Activated CD4-positive, alpha-beta T cell treated with anti-CD3 and anti-CD28 coated beads for 48 hours (primary cell): ENCODE measurements at places on chromosomes 3 and 15.

DNA sequence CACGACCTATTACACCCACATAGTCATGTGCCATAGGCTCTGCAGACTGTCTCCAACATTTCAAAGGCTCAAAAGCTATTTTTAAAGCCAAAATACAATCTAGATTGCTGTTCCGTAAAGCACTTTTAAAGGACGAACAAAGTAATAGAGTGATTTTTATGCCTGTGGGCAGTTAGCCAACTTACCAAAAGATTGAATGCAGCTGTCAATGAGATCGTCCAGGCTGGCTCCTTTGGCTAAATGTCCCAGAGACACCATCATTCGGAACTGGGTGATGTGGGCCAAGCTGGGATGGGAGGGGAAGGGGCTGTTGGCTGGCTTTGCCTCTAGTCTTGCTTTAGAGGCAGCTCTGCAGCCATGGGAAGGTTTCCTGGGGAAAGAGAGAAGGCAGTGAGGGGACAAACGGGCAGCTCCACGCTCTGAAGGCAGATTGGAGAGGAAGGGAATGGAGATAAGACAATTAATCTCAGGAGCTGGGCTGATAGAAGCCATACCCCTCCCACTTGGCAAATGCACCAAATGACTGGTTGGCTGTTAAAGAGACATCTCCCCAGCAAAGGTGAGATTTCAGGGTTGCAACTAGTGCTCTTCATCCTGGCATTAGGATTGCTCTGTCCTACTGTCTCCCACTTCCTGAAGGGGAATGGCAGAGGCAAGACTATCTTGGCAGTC lies 4.8 kb downstream of the RASGRP1 start:
- DNase-seq: no peak

GRCh38 chr3:123072564-123072963 lies 5.7 kb downstream of the PDIA5 start:
- no peak for DNase-seq

DNA sequence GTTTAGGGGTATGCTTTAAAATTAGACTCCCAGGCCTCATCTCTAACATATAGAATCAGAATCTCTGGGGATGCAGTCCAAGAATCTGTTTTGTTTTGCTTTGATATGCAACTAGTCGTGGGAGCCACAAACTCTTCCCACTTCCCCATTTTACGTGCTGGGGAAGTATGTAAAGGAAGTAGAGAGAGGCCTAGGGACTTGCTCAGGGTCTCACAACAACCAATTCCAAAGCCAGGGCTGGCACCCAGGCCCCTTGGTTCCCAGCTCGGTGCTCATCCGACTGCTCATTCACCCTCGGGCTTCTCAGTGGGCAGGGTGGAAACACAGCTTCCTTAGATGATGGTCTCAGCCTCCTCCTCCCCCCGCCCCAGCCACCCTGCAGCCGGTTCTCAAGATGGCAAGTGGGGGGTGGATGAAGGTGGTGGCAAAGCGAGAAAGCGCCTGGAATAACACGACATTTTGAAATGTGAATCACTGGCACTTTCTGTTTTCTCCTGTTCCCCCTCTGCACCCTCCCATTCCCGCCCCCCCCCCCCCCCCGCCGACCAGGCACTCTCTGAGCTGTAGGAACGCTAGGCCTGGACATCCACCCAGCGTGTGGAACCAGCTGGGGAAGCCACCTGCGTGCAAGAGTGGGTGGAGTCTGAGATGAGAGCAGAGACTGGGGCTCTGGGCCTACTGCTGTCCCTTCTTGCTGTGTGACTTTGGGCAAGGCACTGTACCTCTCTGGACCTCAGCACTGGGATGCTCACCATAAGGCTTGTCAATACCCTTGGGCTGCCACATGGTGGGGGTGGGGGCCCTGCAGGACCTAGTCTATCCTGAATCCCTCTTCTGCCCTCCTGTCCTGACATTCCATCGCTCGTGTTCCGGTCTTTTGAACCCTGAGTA lies 214.5 kb downstream of the RPLP1 start:
- DNase-seq: no peak

DNA sequence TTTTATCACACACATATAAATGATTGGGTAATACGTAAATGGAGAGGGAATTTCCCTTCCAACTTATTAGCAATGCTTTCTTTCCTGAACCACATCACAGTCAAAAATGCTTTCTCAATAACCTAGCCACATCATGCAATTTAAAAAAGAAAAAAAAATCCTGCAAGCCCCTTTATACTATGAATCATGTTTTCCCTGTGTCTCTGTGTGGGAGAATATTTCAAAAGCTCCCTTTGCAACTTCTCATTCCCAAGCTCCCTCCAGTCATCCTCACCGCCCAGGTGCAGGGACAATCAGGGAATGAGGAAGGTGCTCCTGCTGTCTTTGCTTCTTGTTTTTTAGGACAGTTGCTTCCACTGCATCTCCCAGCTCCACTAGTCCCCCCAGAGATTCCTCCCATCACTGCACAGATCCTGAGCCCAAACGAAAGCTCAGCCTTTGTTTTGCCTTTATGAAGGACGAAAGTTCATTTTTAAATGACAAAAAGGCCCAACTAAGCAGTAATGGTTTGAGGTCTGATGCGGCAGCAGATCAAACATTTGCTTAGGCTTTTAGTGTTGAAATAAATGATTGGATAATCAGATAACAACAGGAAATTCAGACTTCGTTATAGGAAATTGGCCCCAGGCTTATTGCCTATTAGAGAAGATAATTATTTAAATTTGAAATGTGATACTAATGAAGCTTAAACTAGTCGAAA lies 47.8 kb upstream of the ADGRG7 start:
- DNase-seq: no peak

DNA sequence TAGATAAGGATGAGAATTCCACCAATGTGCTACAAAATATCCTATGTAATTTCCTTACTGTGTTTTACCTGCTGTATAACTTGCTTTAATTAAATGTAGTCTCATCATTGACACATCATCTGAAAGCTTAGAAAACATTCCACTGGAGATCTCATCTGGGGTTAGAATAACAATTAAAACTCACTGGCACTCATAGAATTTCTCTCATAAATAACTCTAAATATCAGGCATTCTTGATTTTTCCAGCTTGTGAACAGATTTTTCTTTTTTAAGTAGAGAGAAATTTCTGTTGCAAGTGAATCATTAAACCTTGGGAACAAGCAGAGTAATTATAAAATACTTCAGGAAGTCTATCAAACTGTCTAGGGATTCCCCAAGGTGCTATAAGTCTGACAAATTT lies 843.8 kb downstream of the NAALADL2 start:
- DNase-seq: no peak

- no peak for DNase-seq
Measured at GRCh38 chr3:188817103-188817934, 354.5 kb upstream of the TPRG1 start.

DNA sequence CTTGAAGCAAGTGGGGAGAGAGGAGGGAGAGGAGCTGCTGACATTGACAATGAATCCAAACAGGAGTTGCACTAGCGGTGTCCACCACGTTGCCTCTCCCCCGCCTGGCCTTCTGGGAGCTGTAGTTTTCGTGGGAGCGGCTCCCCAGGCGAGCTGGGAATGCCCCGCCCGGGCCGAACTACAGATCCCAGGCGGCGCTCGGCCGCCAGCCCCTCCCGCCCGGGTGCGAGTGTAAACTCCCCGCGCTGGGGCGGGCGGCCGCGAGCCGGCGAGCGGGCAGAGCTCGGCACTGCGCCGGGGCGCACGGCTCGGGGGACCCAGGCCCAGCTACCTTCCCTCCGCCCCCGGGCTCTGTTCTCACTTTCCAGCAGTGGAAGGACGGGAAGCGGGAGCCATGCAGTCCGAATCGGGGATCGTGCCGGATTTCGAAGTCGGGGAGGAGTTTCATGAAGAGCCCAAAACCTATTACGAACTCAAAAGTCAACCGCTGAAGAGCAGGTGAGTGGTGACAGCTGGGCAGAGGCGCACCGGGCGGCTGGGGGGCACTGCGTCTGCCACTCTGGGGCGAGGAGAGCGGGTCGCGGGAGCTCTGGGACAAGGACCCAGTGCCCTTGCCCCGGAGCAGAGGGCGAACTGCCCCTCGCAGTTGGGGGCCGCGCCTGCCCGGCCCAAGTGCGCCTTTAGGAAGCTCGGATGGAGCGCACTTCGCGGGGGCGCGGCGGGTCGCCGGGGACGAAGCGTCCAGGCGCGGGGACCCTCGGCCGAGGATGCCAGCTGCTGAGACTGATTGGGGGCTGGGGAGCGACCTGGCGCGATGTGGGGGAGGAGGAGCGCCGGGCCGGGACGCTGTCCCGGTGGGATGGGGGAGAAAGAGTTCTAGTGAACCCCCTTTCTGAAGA lies at the start of gene MITF:
Gene MITF (plus strand): TSS at position 261 of the 899 bp plus-strand sequence. CDS start 134 bp downstream, at position 395.
- DNase-seq: peak; percentile 74

DNA sequence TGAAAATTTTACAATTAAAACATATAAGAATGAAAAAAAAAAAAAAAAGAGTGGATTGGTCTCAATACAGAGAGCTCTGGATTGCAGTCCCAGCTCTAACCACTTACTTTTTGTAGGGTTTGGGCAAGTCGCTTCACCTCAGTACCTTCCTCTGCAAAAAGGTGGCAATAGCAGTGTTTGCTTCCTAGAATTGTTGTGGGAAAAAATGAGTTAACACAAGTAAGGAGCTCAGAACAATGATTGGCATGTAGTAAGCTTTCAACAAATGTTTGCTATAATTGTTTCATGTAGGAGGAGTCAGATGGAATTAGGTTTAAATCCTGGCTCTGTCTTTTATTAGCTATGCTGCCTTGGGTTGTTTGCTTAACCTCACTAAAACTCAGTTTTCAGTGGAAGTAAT lies 425.2 kb upstream of the TBL1XR1 start:
- DNase-seq: no peak

DNA sequence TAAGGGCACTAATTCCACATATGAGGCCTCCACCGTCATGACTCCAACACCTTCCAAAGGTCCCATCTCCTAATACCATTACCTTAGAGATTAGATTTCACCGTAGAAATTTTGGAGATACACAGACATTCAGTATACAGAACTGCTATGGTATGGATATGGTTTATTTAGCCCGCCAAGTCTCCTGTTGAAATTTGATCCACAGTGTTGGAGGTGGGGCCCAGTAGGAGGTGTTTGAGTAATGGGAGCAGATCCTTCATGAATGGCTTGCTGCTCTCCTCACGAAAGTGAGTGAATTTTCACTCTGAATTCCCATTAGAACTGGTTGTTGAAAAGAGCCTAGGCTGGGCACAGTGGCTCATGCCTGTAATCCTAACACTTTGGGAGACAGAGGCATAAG lies 7.4 kb downstream of the MKRN3 start:
- no peak for DNase-seq

GRCh38 chr3:81339040-81339845 lies 422.2 kb downstream of the GBE1 start:
- no peak for DNase-seq

DNA sequence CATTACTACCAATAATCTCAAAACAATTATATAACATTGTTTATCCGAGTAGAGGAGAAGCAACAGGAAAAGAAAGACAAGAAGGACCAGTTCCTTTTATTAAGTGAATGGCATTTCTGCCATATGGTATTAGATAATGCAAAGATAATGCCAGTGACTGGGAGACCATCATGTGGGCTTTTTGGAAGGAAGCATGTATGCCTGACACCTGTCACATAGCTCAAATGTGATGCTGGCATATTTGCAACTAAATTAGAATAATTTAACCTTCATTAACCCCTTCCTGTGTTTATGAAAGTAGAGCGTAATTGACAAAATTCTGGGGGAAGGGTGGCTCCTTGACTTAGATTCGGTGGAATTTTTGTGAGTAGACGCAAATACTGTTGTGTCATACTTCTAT lies 733.0 kb downstream of the TUSC7 start:
- DNase-seq: no peak

GRCh38 chr15:30985081-30985531 lies 6.3 kb downstream of the MTMR10 start:
- DNase-seq: no peak

DNA sequence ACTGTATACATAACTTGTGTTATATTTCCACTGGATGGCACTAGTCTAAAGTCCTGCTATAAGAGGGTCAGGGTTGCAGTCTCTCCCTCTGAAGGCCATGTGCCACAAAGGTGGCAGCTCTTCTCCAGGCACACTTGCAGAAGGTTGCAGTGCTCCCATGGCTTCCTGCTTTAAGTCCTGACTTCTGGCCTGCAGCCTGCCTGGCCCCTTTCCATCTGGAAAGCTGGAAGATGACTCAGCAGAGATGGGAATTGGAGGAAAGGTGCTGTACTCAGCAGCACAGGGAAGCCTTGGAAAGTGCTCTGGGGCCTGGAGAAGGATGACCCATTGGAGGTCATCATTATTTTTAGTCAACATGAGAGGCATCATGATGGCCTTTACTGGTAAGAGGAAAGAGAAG lies 40.9 kb upstream of the MRPL3 start:
- DNase-seq: no peak

DNA sequence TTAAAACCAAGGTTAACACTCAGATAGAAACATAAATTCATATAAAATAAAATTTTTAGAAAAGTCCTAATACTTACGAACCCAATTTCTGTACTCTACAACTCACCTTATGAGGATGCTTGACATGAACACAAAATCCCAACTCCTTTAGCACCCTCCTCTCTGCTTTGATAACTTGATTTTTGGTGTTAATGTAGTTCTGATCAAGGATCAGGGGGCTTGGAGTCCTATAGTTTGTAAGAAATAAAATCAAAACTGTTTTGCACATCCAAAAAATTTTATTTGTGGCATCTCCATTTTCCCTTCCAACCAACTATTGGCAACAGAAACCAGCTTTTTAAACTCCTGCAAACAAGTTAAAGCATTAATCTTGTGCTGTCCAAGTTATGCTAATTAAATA lies 7.0 kb downstream of the CCNL1 start:
- no peak for DNase-seq

DNA sequence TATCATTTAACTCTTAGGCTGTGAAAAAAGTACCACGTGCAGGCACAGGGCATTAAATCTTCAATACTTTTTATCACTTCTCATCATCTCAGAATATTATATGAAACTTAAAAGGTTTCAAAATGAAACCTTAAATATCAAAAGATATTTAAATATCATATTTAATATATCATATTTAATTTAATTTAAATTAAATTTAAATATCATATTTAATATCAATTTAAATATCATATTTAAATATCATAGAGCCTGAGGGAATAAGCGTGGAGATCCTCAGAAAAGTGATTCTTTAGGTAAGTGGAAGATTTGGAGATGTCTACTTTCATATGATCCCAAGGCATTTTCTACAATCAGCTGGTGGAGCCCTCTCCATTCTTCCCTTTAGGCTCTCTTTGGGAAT lies 716.6 kb downstream of the OTOL1 start:
- DNase-seq: no peak

DNA sequence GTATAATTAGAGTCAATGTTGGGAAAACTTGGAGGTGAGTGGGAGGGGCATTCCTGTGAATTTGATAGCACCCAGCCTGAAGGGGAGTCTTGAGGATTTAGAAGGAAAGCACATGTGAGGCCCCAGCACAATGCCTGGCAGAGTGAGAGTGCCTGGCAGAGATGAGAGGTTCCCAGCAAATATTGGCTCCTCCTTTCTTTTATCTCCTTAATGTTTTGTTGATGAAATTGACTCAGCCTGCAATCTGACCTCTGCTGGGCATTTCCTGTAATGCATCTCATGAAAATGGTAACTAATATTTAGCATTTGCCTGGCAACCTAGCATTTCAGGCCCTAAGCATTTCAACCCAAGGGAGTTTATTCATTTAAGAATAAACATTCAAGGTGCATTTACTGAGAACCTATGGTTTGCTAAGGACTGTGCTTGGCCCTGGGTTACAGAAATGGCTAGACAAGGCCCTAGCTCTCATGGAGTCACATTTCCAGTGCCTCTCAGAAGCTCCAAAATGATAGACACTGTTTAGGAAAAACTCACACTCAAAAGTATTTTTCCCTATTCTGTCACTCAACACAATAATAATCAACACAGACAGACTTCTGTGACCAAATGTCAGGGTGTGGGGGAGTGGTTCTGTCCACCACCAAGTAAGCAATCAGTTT lies 19.0 kb downstream of the PDHB start:
- DNase-seq: peak; percentile 56

GRCh38 chr3:157836022-157836421 lies 270.2 kb downstream of the SHOX2 start:
- no peak for DNase-seq
